Tibial artery (tissue), 4 donors: ENCODE measurements at places on chromosomes 2 and 18.

- no peak for DNase-seq
Observed at GRCh38 chr18:2390158-2390557, 181.1 kb downstream of the METTL4 start.

DNA sequence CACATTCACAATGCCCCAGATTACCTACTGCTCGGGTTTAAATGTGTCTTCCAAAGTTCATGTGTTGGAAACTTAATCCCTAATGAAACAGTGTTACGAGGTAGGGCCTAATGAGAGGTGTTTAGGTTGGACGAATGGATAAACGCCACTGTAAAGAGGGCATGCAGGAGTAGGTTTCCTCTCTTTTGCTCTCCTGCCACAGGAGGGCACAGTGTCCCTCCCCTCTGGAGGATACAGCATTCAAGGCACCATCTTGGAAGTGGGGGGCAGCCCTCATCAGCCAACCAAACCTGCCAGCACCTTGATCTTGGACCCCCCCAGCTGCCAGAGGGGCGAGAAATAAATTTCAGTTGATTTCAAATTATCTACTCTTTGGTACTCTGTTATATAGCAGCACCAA lies 103.5 kb downstream of the TSHZ1 start:
- no peak for DNase-seq

GRCh38 chr2:85156153-85156552 lies 23.0 kb downstream of the TCF7L1 start:
- DNase-seq, result no peak

DNA sequence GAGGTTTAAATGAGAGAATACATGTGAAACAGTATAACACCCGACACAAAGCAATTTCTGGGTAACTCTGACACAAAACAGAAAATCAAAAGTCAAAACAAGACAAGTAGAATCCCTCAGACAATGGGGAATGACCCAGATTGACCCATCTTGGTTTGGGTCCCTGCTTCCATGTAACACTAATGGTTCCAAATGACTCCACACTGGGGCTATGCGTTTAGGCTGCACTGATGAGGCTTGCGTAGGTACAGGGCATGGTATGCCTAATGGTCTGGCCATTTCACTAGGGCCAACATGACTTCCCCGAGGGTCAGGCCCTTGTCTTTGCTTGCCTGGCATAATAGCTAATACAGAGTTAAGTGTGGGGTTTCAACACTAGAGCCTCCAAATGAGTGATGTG lies 27.2 kb upstream of the NFE2L2 start:
- DNase-seq, result no peak

DNA sequence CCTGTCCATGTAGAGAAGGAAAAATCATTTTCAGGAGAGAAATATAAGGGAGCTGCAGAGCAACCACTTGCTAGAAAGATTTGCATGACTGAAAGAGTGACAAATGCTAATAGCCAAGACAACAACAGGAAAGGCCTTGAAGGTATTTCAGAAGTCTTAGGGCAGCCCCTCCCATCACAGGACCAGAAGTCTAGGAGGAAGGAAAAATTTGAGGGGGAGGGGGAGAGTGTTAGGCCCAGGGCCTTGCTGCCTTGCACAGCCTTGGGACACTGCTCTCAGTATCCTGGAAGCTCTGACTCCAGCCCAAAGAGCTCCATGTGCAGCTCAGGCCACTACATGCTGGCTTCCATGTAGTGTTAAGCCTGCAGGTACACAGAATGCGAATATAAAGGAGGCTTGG lies 266.9 kb downstream of the GLI2 start:
- no peak for DNase-seq

DNA sequence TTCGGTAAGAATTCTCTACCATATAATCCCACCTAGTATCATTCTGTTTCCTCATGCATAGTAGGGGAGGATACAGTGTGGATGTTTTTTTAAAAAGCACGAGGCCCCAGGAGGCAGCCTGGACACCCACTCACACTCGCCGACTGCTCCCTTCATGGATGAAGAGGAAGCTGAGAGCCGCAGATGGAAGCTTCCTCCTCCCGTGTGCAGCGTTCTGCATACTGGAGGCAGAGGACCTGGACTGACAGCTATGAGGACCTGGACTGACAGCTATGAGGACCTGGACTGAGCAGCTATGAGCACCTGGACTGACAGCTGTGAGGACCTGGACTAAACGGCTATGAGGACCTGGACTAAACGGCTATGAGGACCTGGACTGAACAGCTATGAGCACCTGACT lies 234.4 kb downstream of the NDUFA10 start:
- DNase-seq, result peak; percentile 51

DNA sequence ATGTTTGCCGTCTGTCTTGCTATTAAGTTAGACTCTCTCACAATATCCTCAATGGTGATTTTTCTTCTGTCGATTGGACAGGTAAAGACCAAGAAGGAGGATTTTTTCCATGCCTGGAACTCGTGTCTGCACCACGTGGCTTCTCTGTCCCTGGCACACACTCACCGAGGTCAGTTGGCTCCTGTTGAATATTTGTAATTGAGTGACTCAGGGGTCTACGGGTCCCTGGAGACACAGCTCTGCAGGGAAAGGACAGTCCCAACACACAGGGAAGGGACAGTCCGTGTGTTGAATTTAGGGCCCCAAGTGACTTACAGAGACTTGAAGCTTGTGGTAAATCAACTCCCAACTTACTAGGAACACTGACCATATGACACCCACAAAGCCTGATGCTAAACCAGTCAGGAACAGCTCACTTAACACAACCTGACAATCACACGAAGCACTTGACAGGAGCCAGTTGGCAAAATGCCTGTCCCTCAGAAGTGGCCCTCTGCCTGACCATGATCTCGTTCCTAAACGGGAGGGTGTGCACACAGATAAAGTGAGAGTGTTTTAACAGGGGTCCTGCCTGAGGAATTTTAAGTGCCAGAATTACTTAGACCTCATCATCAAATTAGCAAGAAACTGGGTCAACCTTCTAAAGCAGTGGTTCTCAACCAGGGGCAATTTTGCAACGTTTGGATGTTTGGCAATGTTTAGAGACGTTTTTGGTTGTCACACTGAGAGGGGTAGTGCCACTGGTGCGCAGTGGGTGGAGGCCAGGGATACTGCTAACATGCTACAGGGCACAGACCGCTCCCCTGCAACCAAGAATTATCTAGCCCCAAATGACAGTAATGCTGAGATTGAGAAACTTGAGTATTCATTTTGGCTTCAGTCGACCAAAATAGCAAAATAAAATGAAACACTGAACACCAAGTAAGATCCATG lies 88.9 kb upstream of the BCL2L11 start:
- DNase-seq, result no peak

GRCh38 chr2:130829015-130829414 lies 7.7 kb upstream of the ARHGEF4 start:
- no peak for DNase-seq
